ENCODE measurements at places on chromosomes 3 and 15.
A peak's percentile ranks its signal among the peaks of the same experiment; 100 is the strongest.

- DNase-seq, result no peak
These were observed 747.8 kb upstream of the GBE1 start for GRCh38 chr3:82509106-82509842.

GRCh38 chr15:96112018-96112417, 218.5 kb upstream of the NR2F2 start:
- no peak for DNase-seq

DNA sequence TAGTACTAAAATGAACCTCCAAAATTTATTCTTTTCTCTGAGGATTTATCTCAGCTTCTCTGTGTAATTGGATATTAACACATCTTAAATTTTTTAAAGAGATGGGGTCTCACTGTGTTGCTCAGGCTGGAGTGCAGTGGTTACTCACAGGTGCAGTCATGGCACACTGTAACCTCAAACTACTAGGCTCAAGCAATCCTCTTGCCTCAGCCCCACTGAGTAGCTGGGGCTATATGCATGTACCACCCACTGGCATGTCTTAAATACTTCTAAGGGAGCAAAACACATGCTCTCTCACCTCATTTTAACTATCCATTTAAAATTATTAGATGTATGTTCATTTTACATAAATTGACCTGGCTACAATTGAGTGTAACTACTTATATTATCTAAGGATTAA, 11.3 kb upstream of the TMEM87A start:
- no peak for DNase-seq

DNA sequence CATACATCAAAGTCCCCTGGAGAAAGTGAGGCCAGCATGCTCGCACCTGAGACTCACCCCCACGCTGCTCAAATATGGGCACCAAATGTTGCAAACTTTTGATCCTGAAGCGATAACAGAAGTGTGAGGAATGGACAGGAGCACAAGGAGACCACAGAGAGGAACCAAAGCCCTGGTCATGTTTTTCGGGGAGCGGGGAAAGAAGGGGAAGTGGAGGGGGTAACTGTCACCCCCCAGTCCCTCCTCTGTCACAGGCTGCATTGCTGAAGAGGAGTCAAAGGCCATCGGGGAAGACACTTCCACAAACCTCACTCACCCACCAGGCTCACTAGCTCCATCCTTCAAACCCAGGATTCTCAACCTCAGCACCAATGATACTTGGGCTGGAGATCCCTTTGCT, 182.4 kb downstream of the UACA start:
- DNase-seq, result no peak

GRCh38 chr15:37548116-37548515, 386.3 kb upstream of the TMCO5A start:
- no peak for DNase-seq

- DNase-seq, result no peak
These were observed 60.6 kb upstream of the STAC start for GRCh38 chr3:36319680-36320079.

GRCh38 chr15:68935400-68935937, 5.1 kb downstream of the SPESP1 start:
- no peak for DNase-seq

- no peak for DNase-seq
These were observed 329.2 kb upstream of the LRRC3B start for GRCh38 chr3:26293329-26293844.

GRCh38 chr3:138199851-138200250, 12.8 kb downstream of the ARMC8 start:
- no peak for DNase-seq

- DNase-seq, result no peak
These were observed 243.2 kb upstream of the VEPH1 start for GRCh38 chr3:157746391-157746790.

- no peak for DNase-seq
These were observed 6.1 kb upstream of the HOMER2 start for GRCh38 chr15:82958638-82959037.

DNA sequence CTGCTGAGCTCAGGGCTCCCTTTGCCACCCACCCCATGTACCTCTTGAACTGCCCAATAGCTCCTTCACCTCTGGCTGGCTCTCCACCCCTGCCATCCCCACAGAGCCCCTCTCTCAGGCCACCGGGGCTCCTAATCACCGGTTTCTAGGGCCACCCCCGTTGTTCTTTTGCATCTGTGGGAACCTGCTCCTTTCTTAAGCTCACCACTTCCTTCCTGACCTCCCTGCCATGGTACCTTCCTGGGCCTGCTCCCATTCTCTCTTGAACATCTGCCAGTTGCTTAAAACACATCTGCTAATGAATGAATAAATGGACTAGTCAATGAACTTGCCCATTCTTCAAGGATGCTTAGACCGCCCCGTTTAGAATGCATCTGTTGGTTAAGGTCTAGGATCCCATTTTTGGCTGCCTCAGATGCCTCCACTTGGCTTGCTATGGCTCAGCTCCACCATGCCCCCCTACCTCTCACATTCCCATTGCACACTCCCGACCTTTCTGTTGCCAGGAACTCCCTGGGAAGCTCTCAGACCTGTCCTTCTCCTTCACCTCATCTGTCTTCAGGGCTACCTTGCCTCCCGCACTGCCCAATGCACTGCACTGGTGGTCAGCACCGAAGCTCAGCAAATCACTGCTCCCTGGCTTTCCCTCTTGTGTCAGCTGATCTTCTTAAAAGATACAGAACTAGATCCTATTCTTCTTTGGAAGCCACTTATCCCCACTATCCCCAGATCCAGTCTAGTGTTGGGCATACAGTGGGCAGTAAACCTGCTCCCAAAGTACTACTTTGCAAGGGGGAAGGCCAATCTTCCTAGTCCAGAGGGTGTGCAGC, 9.1 kb downstream of the AMOTL2 start:
- DNase-seq, result no peak

- no peak for DNase-seq
These were observed 19.6 kb downstream of the NR2F2 start for GRCh38 chr15:96349857-96350720.

GRCh38 chr3:44342176-44342790, 3.7 kb downstream of the TCAIM start:
- no peak for DNase-seq

- DNase-seq, result no peak
These were observed 7.2 kb downstream of the ACAN start for GRCh38 chr15:88810446-88810845.

DNA sequence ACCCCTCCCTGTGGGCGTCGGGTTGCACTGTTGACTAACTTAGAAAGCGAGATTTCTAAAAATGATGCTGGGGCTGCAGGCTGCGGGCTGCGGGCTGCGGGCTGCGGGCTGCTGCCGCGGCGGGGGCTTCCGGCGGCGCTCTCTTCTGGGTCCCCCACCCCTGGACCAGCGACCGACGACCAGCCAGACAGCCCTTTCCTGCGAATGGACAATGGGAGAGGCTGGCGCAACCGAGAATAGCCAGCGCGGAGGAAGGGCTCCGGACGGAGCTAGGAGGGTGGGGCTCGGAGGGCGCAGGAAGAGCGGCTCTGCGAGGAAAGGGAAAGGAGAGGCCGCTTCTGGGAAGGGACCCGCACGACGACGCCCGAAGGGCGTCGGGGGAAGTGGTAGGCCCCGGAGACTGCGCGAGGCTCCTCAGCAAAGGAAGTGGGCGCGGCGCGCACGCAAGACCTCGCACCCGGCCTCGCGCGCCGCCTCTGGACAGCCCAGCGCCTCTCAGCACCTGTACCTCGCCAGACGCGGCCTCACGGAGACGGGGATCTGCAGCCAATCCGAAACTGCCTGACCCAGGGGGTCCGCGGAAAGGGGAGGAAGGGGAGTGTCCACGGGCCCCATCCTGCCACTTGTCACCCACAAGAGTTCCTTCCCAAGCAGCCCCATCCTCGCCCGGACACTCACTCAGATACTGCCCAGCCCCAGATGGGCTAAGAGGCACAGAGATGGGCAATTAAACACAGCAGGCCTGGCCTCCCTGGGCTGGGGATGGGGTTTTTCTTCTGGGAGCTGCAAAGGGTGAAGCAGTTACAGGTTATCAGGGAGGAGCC, 70.7 kb downstream of the SLC12A8 start:
- peak; percentile 84 for DNase-seq

DNA sequence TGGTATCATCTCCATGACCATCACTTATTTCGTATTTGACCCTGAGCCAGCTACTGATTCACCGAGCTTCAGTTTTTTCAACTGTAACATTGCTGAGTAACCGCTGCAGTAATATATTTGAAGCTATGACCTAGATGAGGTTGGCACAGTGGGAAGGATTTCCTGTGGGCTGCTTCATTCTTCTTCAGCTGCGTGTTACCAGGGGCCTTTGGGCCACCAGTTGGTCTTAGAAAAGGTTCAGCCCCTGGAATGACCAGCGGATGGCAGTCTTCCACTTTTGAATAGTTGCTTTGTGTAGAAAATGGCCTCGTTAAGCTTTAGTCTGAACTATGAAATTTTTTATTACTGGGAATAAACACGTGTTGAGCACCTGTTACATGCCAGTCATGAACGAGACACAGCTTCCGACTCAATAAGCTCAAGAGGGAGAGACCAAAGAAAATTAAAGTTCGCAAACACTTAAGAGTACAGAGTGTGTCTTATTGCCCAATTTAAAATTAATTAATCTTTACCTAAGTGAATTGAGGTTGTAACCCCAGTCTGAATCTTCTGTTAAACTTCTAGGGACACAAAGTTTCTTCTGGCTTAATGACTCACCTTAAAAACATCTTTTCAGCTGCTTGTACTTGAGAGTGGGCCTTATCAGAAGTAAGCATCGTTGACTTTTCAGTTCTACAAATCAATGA, 57.6 kb upstream of the NR2E3 start:
- no peak for DNase-seq

DNA sequence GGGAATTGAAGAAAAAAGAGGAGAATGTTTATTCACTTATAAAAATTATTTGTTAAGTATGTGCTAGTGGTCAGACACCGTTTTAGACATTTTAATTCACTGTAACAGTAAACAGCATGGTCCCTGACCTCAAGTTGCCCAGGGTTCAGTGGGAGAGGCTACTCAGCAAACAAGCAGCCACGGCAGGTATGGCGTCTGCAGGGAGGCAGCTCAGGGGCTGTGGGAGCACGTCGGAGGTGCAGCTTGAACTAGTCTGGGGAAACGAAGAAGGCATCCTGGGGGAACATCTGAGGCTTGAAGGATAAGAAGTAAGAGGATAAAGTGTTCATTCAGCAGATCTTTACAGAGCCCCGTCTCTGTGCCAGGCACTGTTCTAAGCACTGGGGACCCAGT, 66.0 kb downstream of the CRTC3 start:
- DNase-seq, result no peak

DNA sequence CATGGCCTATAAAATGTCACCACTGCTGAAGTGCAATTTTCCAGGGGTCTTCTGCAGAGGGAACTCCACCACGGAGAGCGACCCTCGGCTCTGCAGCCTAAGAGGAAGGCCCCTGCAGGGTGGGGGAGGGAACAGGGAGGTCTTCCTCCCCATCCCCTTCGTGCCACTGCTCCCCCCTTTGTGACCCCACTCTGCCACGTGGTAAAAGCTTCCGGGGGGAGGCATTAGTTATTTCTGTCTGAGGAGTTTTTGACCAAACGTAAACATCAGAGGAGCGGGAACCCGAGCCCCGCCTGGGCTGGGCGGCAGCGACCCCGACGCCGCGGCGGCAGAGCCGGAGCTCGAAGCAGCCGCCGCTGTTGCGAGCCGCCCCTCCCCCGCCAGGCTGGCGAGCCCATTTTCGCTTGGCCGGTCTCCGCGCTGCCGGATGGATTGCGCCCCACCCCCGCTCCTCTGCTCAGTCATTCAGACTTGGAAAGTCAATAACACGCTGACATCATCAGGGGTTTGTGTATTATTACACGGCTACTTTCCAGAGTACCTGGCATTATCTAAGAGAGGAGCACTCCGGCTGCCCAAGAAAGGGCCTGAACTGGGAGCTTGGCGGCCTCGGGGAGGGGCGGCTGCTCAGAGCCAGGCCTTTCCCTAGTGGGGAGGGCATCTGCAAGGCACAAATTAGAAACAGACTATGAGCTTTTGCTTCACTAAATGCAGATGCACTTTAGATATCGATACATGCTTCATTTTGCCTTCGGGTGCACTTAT, 162.5 kb upstream of the TBL1XR1 start:
- DNase-seq, result peak; percentile 98

DNA sequence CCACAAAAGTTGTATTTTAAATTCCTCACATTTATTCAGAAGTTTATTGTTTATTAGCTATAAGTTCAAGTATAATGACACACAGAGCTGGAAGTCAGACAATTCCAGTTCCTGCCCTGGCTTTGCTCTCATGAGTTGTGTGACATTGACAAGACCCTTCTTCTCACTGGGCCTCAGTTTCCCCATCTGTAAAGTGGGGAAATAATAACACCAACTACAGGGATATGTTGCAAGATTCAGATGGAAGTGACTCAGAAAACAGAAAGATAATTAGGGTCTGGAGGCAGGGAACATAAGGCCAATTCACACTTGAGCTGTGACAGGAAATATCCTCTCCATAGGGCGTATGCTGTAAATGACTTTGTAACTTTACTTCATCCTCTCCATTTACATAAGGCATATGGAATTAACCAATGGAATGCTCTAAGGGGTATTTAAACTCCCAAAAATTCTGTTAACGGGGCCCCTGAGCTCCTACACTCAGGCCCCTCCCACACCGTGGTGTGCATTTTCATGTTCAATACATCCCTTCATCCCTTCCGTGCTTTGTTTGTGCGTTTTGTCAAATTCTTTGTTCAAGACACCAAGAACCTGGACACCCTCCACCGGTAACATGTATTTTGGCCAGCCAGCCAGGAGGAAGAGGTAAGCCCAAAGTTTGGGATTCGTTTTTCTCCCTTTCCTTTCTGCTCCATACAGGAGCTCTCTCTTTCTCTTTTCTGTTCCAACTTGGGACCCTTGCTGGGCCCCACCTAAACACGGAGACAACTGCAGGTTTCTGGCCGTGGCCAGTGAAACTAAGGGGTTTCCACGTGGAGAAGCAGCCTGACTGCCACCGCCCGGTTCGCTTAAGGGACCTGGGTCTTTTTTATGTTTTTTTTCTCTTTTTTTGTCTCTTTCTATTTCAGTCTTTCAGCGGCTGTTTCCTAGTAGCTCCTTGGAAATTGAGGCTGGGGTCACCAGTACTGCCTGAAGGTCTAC, 16.9 kb downstream of the CYP11A1 start:
- DNase-seq, result no peak

DNA sequence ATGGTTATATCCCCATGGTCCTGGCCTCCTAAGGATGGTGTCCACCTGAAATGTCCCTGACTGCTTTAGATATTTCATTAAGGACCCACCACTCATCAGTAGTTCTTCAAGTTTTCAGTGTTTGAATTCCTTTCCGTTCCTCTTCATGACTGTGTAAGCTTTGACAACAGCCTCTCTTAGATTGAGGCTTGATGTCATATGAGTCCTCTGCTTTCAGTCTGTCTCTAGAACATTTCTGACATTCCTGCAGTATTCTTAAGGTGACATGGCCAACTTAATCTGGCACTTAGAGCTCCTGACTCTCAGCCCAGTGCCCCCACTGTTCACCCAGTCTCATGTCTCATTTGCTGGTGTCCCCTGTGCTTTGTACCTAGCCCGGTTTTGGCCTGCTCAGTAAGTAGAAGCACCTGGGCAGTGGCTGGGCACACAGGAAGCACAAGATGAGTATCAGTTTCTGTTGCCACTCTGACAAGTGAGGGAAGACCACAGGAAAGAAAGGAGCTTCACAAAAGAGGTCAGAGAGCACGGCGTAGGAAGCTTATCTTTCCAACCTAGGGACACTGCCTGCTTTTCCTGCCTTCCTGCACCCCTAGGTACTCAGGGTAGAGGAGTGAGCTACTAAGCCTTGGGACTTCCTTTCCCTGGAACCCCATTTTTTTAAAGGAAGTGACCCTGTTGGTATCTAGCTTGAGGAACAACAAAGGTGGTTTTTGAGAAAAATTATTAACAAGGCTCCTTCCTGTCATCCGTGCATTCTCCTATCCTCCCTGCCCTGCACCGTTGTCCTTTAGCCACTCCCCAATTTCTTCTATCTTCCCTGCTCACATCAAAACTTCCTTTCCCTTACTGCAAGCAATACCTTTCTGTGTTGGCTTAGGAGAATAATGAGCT, 103.1 kb downstream of the KLHL25 start:
- DNase-seq, result peak; percentile 57

All from activated T-cell treated with anti-CD3 and anti-CD28 coated beads, Interleukin-2, amount 50 U/mL, for 24 hours (primary cell).